NCI-H446 (cell line): ENCODE measurements at places on chromosomes 7 and 10.

DNA sequence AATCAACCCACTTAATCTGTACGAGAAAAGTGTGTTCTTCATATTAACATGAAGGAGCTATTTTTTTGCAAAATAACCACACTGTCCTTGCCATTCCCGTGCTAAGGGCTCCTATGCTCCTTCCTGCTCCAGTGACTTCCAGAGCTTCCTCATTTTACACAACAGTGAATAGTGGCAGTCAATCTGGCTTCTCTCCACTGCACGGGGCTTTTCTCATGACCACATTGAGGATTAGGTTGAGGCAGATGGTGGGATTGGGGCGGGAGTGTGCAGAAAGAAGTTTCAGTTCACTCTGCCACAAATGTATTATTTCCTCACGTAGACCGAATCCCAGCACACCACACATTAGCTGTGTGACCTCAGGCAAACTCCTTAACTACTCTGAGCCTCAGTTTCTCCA is 235.1 kb downstream of the ARHGAP12 start:
- DNase-seq = no peak

DNA sequence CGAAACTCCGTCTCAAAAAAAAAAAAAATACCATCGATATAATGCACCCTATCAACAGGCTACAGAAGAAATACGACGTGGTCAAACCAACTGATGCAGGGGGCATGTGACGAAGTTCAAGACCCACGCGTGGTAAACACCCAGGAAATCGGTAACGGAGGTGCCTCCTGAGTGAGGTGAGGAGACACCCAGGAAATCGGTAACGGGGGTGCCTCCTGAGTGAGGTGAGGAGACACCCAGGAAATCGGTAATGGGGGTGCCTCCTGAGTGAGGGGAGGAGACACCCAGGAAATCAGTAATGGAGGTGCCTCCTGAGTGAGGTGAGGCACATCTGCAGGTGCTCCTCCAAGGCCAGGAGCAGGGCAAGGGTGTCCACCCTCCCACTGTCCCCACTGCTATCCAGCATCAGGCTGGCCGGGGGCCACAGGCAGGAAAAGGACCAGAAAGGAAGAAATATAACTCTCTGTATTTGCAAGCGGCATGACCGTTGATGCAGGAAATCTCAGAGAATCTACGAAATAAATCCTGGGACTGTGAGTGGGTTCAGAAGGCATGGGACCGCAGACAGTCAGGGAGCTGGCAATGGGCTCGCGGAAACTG is 10.7 kb upstream of the GPR146 start:
- DNase-seq = no peak

- no peak for DNase-seq
These were observed 46.1 kb upstream of the SLC35B4 start for GRCh38 chr7:134362587-134363483.

GRCh38 chr7:26688388-26688787 is 176.0 kb downstream of the SKAP2 start:
- no peak for DNase-seq
